ENCODE measurements at places on chromosomes 13 and 19.

GRCh38 chr13:98975822-98976261 lies 2.0 kb downstream of the DOCK9 start:
- no peak for DNase-seq

GRCh38 chr19:9009935-9010651 lies at the start of gene MUC16:
Gene MUC16, minus strand, starts transcription at chr19:9010409.
- DNase-seq = no peak

- no peak for DNase-seq
Measured at GRCh38 chr19:328025-328505, 16.5 kb downstream of the MIER2 start.

- no peak for DNase-seq
Measured at GRCh38 chr13:80132741-80133601, 208.0 kb downstream of the SPRY2 start.

GRCh38 chr19:17743874-17744580 lies 7.2 kb upstream of the FCHO1 start:
- DNase-seq = peak; percentile 55

GRCh38 chr19:2641332-2641698 lies 61.2 kb downstream of the GNG7 start:
- no peak for DNase-seq

- DNase-seq = peak; percentile 38
Measured at GRCh38 chr19:6233827-6234511, 45.8 kb downstream of the MLLT1 start.

GRCh38 chr13:44465318-44465717 lies 91.7 kb downstream of the SERP2 start:
- DNase-seq = no peak

DNA sequence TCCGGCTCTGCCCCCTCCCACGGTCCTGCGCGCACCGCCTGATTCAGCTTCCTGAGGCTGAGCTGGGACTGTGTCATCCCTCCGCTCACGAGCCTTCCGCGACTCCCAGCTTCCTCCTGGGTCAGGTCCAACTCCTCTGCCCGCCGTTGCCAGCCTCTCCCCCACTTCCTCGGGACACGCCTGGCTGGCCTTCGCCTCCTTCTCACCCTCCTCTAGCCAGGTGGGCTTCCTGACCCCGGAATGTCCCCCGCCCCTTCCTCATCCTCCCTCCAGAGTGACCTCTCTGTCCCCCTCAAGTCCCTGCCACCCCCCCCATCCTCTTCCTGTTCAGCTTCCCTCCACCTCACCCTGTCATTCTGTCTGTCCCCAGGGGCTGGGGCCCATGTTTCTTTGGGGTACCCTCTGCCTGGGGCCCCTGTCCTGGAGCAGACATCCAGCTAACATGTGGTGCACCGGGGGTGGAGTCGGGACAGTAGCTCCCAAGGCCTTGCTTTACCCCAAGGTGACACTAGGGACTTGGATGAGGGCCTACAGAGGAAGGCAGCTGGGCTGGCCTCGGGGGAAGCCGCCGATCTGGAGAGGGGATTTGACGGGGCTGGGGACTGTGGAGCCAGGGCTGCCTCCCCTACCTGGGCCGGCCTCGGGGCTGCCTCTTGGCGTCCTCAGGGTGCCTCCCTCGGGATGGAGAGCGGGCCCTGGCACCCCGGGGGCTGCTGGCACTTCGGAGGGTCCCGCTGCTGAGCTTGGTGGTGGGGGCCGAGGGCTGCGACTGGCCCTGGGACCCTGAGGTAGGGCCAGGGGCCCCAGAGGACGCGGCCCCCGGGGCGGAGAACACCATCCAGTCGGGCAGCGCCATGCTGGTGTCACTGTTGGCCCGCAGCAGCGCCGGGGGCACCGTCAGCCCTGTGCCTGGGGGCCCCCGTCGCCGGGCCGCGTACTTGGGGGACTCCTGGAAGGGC lies 16.5 kb downstream of the SHANK1 start:
- DNase-seq = no peak

GRCh38 chr13:63297163-63297562 lies 1881.5 kb upstream of the PCDH20 start:
- no peak for DNase-seq

DNA sequence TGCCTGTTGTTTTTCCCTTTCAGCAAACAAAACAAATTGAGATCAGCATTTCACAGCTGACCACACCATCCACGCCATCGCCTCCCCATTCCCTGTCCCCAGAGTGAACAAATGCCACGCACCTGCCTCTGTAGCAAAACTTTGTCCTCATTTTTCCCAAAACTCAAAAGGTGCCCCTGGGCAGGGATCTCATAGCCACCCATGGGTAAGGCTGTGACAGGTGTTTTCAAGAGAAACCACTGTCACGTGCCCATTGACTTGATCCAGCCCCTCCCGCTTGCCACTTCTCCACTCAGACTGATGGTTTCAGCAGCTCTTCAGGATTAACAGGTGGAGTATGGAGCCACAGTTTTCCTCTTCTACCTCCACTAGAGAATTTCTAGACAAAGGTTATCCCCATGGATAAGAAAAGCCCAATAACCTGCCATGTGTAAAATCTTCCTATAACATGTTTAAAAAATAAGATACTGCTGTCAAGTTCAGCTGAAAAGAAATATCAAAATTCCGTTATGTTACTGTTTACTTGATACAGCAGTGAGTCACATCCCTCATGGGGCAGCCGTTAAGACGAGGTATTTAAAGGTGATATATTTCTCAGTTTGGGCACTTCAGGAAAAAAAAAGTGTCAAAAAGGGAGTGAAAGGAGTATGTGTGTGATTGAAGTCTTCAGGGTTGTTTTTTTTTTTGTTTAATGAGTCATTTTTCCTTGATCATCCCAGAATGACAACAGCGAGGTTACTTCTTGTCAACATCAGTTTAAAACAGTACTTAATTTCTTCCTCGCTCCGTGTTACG lies 63.5 kb upstream of the GPR183 start:
- no peak for DNase-seq

- peak; percentile 65 for DNase-seq
Measured at GRCh38 chr19:49809160-49809940, 3.7 kb downstream of the FUZ start.

- DNase-seq = no peak
Measured at GRCh38 chr19:1171755-1172352, 2.2 kb downstream of the SBNO2 start.

- no peak for DNase-seq
Measured at GRCh38 chr19:42370068-42370520, 20.0 kb downstream of the CNFN start.

- no peak for DNase-seq
Measured at GRCh38 chr13:73329355-73329754, 270.6 kb downstream of the KLF5 start.

DNA sequence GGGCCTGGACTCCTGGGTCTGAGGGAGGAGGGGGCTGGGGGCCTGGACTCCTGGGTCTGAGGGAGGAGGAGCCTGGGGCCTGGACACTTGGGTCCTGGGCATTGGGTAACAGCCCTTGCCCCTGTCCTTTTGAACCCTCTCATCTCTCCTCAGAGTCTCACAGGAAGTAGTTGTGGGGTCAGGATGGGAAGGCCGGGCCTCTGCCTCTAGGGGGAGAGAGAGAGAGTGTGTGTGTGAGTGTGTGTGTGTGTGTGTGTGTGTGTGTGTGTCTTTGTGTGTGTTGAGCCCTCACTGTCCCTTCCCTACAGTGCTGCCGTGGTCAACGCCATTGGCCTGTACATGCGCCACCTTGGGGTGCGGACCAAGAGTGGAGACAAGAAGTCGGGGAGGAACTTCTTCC lies 10.9 kb downstream of the ARHGEF1 start:
- DNase-seq = no peak

GRCh38 chr13:36059321-36059720 lies 71.9 kb downstream of the DCLK1 start:
- no peak for DNase-seq

DNA sequence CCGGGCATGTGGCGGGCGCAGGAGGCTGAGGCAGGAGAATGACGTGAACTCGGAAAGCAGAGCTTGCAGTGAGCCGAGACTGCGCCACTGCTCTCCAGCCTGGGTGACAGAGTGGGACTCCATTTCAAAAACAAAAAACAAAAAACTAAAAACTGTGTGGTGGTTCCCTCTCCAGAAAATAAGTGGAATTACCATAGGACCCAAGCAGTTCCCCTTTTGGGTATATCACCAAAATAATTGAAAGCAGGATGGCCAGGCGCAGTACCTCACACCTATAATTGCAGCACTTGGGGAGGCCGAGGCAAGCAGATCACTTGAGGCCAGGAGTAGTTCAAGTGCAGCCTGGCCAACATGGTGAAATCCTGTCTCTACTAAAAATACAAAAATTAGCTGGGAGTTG lies 15.7 kb upstream of the LDLR start:
- DNase-seq = no peak

DNA sequence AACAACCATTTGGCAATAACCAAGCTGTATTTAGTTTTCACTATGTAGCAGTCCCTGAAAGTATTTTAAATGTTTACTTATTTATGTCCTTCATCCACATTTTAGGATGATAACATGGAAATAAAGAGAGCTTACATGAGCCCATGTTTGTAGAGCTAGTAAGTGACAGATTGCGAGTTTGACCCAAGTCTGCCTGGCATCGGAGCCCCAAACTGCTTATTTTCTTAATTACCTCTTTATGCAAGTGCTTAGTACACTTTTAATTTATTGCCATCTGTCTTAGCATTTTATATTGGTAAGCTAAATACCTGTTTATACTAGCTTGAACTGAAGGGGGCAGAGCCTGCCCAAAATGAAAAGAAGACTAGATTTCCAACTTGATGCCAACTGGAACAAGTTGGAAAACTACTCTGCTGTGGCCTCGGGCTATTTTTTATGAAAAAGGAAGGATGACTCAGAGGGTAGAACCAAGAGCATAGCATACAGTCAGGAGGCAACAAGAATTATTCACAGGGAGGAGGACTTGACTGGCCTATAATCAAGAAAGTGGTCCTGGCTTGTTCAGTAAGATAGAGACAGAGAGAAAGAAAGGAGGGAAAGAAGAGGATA lies 150.2 kb downstream of the NDFIP2 start:
- DNase-seq = no peak

- no peak for DNase-seq
Measured at GRCh38 chr19:28746478-28746877, 466.5 kb downstream of the UQCRFS1 start.

GRCh38 chr19:15684828-15685227 lies 11.9 kb downstream of the CYP4F12 start:
- DNase-seq = no peak

DNA sequence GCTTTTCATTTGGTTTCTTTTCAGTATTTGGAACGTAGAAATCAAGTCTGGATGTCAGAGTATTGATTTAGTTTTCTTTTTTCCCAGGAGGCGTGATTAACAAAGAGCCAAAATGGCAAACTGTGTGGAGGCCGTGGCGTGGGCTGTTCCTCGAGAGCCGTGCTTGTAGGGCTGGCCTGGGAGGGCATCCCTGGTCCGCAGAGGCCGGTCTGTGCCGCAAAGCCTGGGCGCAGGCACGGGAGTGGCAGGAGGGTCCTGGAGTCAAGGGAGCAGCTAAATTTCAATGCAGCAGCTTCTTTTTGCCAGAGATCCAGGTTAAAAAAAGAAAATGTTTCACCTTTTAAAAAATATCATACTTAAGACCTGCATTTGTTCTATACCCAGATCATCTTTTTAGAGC lies 13.1 kb upstream of the MCF2L start:
- no peak for DNase-seq

- no peak for DNase-seq
Measured at GRCh38 chr19:29813642-29814041, 1.9 kb downstream of the CCNE1 start.

DNA sequence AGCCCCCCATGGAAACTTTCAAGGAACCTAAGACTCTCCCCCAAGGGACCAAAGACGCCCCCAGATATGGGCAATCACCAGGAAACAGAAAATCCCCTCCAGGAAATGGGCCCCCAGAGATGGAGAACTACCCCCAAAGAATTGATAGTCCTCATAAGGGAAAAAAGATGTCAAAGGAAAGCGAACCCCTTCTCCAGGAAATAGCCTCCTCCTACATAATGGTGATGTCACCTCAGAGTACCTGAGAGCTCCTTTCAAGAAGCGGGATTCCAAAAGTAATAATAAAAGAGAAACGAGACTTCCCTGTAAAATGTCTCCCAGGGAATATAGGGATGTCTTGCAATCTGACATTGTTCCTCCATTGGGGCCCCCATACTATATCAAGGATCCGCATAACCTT lies 1.1 kb downstream of the CDKN2D start:
- DNase-seq = no peak

DNA sequence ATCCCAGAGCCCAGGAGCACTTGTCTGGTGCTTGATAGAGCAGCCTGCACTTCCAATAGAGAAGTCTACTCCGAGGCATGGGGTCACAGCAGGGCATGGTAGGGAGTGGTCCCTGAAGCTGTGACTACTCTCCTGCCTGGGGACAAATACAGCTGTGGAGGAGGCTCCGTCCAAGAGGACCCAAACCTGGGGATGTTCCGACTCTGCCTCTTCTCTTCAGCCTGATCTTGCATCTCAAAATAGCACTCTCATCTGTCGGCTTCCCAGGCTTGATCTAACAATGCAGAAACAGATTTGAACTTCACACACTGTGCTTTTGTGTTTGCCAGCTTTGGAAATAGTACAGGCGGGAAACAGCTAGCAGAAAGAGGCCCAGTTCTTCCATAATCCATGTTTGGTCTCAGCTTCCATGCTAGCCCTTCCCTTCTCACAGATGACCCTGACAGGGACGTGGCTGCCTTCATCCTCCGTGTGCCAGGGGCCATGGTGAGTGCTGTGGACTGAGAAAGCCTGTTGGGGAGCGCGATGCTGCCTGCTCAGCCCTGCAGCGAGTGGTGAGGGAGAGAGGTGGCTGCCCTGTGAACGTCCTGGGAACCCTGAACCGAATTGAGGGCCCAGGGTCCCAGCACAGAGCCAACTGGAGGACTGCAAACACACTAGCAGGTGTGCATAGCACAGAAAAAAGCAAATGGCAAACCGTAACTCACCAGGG lies 150.3 kb upstream of the GPR12 start:
- no peak for DNase-seq

DNA sequence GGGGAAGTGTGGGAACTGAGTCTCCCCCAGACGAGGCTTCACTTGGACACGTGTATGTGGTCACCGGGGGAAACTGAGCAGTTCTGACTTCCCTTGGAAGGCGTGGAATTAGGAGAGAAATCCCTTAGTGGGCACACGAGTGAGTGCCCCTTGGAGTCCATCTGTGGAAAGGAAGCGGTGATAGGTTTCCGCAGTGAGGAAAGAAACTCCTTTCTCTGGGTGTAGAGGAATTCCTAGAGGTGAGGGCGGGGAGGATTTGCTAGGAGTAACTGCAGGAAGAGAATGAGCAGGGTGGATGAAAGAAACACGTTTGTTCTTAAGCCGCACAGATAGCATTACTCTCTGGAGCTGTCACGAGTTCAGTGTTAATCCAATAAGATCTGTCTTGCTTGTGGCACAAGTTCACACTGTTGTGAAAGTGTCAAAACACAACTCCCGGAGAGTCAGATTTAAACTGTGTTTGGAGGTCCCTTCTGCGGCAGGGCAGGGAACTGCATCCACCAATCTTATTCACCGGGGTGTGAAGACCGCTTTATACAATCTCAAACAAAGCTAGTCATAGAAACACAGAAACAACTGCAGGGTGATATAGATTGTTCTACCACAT lies 1.2 kb downstream of the KL start:
- peak; percentile 27 for DNase-seq

- DNase-seq = no peak
Measured at GRCh38 chr13:57666131-57666953, 34.8 kb downstream of the PCDH17 start.

GRCh38 chr13:60970736-60971135 lies 444.9 kb downstream of the PCDH20 start:
- DNase-seq = no peak

GRCh38 chr13:75153386-75153785 lies 328.6 kb downstream of the TBC1D4 start:
- DNase-seq = no peak

All from CD4-positive, alpha-beta T cell treated with Interleukin-15 for 1 hour (primary cell).